IPS-NIHi11 (cell line): ENCODE measurements at places on chromosomes 11 and 22.

DNA sequence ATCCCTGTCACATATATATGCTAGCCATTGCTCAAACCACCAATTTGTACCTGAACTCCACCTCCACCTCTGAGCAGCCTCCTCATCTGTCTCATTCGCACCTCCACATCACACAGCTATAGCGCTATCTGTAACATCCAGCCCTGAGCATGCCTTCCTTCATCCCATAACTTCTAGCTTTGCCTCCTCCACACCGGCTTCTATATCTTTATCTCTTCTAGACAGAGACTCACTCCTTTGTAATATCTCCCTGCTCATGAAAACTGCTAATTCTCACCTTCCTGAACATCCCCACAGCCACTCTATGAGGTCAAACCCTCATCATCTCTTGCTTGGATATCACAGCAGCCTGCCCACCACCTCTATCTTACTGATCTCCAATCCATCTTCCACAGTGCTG is 5.9 kb downstream of the SIAE start:
- DNase-seq: no peak

- no peak for DNase-seq
These were observed 788 bp upstream of the RASL10A start for GRCh38 chr22:29316141-29316828.

DNA sequence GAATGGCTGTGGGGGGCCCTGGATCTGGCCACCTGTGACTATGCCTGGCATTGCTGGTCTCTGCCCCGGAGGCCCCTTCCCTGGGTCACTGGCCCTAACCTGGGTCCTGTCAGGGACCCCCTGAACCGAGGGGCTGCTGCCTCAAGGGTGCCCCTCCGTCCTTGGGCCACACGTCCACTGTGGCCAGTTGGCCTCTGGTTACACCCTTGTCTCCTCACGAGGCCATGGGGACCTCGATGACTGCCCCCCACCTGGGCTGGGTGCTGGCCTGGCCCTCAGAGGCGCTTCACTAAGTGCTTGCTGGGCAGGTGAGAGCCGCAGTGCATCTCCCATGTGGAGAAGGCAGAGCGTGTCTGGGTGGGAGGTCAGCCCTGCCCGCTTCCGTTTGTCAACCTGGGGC is 27.3 kb upstream of the FGF19 start:
- no peak for DNase-seq

DNA sequence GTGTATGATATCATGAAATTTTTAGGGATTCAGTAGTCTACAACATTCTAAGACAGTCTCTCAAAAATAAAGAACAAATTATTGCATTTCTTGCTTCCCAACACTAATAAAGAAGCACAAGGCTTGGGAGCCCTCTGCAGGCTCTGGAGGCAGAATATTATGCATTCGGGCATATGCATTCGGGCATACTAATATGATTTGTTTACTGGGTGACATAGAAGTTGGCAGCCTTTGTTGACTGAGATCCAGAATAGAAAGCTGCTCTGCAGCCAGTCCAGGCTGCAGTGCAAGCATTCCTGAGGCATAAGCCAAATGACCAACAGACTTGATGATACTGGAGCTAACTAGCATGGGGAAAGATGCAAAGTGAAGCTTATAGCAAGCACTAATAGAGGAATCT is 945.5 kb downstream of the OPCML start:
- no peak for DNase-seq

DNA sequence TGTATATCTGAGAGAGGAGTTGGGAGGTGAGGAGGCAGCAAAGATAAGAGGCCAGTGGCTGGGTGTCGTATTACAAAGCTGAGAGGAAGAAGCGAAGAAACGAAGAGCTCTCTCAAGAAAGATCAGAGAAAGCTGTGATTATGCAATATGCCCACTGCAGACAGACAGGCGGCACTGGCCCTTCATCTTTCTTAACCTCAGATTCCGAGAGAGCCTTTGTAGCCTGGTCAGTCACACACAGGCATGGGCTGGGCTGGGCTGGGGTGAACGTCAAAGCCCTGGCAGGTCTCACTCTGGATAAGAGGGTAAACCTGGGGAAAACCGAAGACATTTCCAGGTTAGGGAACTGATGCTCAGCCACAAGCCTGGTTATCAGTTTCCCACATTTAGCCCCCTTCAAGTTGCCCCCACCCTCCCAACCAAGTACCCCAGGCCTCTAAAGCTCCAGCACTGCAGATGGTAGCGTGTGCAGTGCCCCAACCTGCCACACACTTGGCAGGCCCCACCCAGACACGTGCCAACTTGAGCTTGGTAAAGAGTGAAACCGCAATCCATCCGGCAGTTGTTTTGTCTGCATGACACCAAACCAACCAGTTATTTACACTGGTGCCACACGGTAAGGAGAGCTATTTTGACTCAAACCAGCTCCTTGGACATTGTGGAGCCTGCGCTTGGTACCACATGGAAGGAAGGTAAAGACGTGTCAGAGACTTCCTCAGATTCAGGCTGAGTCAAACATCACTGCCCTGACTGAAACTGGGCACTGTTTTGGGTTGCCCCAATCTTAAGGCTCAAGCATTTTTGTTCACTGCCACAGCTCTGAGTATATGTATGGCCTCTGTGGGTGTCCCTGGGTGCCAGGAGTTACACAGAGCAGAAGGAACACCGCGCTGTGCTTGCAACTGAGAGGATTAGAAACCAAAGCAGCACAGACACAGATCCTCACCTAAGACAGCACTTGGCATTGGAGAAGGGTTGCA is 135.9 kb downstream of the FDX1 start:
- no peak for DNase-seq

GRCh38 chr11:3820971-3821370 is 12.6 kb downstream of the PGAP2 start:
- DNase-seq: no peak
